ENCODE measurements at places on chromosomes 13 and 19.

DNA sequence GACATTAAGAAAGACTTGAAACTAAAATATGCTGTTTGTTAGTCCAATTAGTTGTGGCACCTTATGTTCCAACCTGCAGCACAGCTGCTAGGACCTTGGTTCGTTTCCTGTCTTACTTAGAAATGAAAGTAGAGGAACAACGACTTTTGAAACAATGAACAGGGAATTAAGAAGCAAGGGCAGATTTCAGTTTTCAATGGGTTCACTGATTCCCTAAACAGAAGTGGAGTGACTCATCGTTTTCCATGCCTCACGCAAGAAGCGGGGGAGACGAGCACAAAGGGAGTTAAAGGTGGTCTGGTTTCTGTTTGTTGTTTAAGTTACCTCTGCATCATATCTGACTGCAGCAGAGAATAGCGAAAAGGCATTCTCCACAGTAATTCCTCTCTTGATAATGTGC is 44.8 kb downstream of the PHF11 start:
- no peak for DNase-seq

DNA sequence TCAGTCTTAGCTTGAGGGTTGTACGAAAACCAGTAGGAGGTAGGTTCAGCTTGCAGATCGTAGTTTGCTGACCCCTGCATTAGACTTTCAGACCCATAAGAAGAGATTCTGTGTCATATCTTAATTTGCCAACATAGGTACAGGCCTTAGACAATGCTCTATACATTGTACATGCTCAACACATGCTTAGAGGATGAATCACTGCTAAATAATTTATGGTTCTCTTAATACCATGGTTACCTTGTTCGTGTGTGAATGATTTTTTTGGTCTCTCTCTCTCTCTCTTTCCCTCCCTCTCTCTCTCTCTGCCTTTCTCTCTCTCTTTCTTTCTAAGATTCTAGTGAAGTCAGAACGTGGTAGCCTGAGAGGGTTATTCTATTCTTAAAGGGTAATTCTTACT is 112.2 kb downstream of the FGF14 start:
- no peak for DNase-seq

DNA sequence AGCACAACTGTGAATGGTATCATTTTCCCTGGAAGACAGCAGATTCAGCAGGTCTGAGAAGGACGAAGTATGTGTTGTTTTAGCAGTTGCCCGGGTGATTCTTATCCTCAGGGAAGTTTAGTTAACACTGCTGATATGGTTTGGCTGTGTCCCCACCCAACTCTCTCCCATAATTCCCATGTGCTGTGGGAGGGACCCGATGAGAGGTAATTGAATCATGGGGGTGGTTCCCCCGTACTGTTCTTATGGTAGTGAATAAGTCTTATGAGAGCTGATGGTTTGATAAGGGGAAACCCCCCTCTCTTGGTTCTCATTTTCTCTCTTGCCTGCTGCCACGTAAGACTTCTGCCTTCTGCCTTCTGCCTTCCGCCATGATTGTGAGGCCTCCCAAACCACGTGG is 81.0 kb upstream of the UBAC2 start:
- DNase-seq: no peak

DNA sequence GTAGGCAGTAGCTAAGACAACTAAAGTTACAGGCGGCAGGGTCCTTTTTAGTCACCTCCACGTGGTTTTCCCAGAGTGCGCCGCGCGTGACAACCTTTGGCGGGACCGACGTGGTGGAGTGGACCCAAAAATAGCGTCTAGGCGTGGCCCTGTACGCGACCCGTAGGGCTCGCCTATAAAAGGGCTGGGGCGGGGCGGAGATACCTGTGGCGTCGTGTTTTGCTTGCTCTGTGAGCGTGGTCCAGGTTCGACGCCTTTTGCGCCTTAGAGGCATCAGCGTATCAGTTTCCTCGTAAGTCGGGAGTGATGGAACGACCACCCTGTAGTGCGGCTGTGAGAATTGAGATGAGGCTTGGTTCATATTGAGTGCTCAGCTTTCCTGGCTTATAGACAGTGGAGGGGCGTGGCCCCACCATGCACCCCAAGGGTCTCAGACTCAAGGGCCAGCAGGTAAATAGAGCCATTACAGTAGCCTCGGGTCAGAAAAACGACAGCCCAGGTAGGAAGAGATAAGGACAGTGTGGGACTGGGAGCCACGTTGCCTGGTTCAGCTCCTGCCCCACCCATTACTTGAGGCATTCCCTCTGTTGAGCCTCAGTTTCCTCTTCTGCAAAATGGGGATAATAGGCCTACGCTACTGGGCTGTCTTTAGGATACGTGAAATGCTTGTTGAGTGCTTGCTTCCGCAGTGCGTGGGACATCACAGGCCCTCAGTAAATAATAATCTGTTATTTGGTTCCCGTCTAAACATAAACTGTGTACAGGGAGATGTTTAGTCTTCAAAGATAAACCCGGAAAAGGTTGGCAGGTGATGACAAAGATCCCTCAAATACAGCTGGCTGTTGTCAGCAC is 693 bp upstream of the TMED1 start:
- no peak for DNase-seq

DNA sequence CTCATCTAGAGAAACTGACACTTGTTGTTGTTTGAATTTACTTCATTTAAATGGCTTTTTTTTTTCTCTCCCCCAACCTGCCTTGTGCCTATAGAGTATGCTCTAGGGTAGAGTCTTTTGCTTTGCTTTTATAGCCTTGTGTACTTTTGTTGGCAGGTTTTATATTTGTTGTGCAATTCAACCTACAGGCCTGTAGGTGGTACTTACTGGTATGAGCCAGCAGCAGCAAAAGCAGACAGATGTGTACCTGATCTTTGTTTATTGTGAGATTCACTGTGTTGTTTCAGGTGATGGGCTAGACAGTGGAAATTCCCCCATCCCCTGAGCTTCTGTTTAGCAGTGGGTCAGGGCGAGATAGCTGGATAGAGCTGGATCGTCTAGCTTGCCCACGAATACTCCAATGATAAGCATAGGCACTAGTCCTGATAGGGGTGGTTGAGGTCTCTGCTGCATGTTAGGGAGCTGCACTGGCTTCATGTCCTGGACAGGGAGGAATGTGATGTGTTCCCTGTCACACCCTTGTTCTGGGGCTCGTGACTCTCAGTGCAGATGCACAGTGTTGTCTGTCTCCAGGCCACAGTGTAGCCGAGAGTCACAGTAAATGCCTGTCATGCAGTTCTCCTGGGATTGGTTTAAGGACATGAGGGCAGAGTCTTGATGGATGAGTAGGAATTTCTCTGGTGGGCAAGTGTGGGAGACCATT is 21.3 kb downstream of the DNAJC3 start:
- DNase-seq: no peak

DNA sequence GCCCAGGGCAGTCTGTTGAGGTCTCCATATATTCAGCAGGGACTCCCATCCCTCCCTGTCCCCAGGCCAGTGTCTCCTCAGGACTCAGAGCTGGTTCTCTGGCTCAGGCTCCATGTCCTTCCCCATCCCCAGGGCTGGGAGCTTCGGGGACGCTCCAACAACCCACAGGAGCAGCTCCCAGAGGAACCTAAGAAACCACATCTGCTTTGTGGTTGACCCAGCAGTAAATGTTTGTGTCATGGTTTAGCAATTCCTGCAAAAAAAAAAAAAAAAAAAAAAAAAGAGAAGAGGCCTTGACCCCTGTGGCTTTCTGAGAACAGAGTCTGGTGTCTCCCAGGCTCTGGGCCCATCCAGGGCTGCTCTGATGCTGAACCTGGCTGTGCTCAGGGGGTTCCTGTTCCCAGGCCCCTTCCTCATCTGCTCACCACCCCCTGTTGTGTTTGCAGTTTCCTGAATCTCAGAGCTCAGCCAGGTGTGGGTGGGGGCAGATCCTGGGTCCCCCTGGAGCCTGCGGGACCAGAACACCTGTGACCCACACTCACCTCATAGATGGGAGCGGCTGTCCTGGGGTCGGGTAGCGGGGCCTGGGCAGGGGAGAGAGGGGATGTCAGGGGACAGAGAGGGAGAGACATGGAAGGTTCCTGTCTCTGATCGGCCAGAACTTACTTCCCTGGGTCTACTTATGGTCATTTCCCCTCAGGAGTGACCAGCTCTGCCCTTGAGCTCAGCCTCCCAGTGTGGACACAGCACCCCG is 25.2 kb upstream of the CEACAM1 start:
- no peak for DNase-seq

GRCh38 chr19:52646571-52647217 is 8.5 kb upstream of the ZNF83 start:
- DNase-seq: no peak

All from central memory CD8-positive, alpha-beta T cell (primary cell).